PC-9 (cell line): ENCODE measurements at places on chromosomes 11 and 22. TPM values are rescaled to one million over a fixed set of nuclear protein-coding genes. Genes with fewer than 3 reads are reported as not detected.

The SLC22A25 gene
- total RNA-seq = not detected in 2 replicates

The MAP6 gene
- 0.45 TPM in 1 of 2 replicates, not detected in the other for total RNA-seq

The PDGFD gene
- 6.1 and 6.9 TPM in 2 replicates for total RNA-seq

The ANO9 gene
- 18.1 and 27.6 TPM in 2 replicates for total RNA-seq

The SAA4 gene
- total RNA-seq = not detected in 2 replicates

The IL17REL gene
- not detected in 2 replicates for total RNA-seq

The KCNJ5 gene
- total RNA-seq = 0.11 TPM in 1 of 2 replicates, not detected in the other

The OR51E1 gene
- total RNA-seq = not detected in 2 replicates

The CD44 gene
- 775 and 872 TPM in 2 replicates for total RNA-seq

The MPPED1 gene
- not detected in 2 replicates for total RNA-seq

The PTGDR2 gene
- total RNA-seq = 0.18 TPM in 1 of 2 replicates, not detected in the other

The TRIM6 gene
- total RNA-seq = 3.9 and 4.8 TPM in 2 replicates

The HTR3B gene
- not detected in 2 replicates for total RNA-seq

The EXPH5 gene
- 23.3 and 36.3 TPM in 2 replicates for total RNA-seq

The NAALAD2 gene
- not detected in 2 replicates for total RNA-seq

The MIAT gene
- 0.45 and 0.48 TPM in 2 replicates for total RNA-seq

The CYP2D6 gene
- 6.7 TPM in 2 replicates for total RNA-seq

The RFPL1 gene
- total RNA-seq = not detected in 2 replicates

The TMPRSS6 gene
- 0.79 and 0.88 TPM in 2 replicates for total RNA-seq

The KCNK4 gene
- 0.53 and 0.57 TPM in 2 replicates for total RNA-seq

The APOBEC3F gene
- 28.3 and 29.6 TPM in 2 replicates for total RNA-seq

The OR4D9 gene
- total RNA-seq = not detected in 2 replicates

The SGSM1 gene
- total RNA-seq = 0.08 and 0.48 TPM in 2 replicates

The FAM111B gene
- total RNA-seq = 8.5 and 12.0 TPM in 2 replicates

The LBHD1 gene
- 13.2 and 16.1 TPM in 2 replicates for total RNA-seq

The MMP20 gene
- total RNA-seq = not detected in 2 replicates

The CCDC81 gene
- total RNA-seq = 0.65 and 1.1 TPM in 2 replicates

The GCAT gene
- 32.3 and 37.7 TPM in 2 replicates for total RNA-seq

The GGTLC2 gene
- not detected in 2 replicates for total RNA-seq

The TIMP3 gene
- total RNA-seq = 79.8 and 89.3 TPM in 2 replicates

The USP28 gene
- 36.6 and 38.1 TPM in 2 replicates for total RNA-seq

The ASRGL1 gene
- total RNA-seq = 6.2 and 8.4 TPM in 2 replicates

The OR8G5 gene
- total RNA-seq = not detected in 2 replicates

The TMEM191B gene
- 1.4 and 6.4 TPM in 2 replicates for total RNA-seq
